ENCODE measurements at places on chromosomes 11 and 22. TPM values are rescaled to one million over a fixed set of nuclear protein-coding genes. Genes with fewer than 3 reads are reported as not detected.

- H3K36me3 ChIP-seq = no peaks in the 10 kb centered on the region
- peaks cover 33% of the 10 kb centered on the region for H3K4me1 ChIP-seq
- H3K27me3 ChIP-seq = no peaks in the 10 kb centered on the region
- no peak for DNase-seq
- no peak overlapping the region for H3K27ac ChIP-seq
Measured at GRCh38 chr22:25403284-25403810, 161.1 kb upstream of the GRK3 start.

GRCh38 chr22:31367426-31367825 is 21.3 kb upstream of the PATZ1 start:
- H3K4me3 ChIP-seq = no peak overlapping the region
- no peaks in the 10 kb centered on the region for H3K36me3 ChIP-seq
- H3K4me1 ChIP-seq = no peaks in the 10 kb centered on the region
- DNase-seq = no peak

DNA sequence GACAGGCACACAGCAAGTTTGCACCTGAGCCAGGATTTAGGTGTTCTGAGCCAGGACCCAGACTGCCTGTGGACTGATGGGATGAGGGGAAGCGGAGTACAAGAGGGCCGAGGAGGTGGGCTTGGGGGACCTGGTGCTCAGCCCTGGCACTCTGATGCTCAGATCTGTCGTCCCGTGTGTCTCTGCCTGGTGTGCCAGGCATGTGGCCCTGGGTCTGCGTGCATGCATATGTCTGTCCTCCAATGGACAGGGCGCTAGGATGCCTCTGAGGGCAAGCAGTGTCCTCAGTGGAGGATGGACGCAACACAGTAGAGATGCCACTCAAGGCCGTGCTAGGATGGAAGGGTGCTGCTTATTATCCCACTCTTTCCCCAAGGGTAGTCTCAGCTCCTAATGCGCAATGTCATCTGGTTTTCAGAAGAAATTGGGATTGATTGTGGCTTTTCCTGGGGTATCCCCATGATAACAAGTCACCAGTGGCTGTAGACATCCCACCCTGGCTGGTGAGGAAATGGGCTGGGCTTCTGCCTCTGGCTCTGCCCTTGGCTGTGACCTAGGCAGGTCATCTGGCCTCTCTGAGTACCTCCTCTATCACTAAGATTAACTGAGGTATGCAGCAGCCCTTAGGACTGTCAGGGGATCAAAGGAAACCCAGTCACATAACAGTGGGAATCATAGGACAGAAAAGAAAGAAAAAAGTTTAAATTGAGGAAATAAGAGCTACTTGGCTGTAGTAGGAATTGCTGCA is 35.7 kb upstream of the SUSD2 start:
- no peak for DNase-seq
- no peak overlapping the region for H3K4me3 ChIP-seq
- H3K27me3 ChIP-seq = no peaks in the 10 kb centered on the region
- H3K4me1 ChIP-seq = peaks cover 28% of the 10 kb centered on the region
- H3K36me3 ChIP-seq = peaks cover 2% of the 10 kb centered on the region

DNA sequence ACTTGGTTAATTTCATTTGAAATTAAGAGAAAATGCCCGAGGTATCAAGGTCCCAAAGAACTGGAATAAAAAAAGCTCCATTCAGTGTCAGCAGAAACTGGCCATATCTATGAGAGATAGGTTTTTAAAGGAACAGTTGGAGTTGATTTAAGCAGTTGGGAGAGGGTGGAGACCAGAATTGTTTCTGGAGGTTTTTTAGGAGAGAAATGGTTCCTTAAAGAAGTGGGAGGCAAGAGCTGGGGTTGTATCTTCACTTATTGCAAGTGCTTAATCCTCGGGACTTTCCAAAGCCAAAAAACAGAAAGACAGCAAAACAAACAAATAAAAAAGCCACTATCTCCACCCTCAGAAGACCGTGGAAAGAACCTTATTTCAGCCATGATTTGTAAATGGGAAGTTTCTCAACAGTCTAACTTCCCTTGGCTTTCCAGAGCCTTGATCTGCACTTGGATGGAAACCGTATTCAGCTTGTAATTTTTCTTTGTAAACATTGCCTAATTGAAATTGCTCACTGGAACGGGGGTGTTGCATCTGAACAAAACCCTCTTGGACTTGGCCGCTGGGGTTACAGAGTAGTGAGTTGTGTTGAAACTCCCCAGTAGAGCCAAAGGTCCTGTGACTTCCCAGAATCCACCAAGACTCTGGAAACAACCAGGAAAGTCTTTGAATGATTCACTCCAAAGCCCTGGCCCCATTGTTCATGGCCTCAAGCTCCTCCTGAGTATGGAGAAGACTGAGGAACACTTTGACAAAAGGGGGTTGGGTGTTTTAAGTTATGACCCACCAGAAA is 115.6 kb downstream of the SLC1A2 start:
- no peaks in the 10 kb centered on the region for H3K27me3 ChIP-seq
- no peaks in the 10 kb centered on the region for H3K36me3 ChIP-seq

GRCh38 chr11:95647355-95647754 is 142.2 kb downstream of the FAM76B start:
- no peak overlapping the region for H3K27ac ChIP-seq
- no peaks in the 10 kb centered on the region for H3K36me3 ChIP-seq
- no peaks in the 10 kb centered on the region for H3K27me3 ChIP-seq
- H3K4me1 ChIP-seq = no peaks in the 10 kb centered on the region
- no peak for DNase-seq
- H3K4me3 ChIP-seq = no peak overlapping the region

GRCh38 chr22:32799496-32799895 is 2.0 kb upstream of the TIMP3 start:
- H3K27me3 ChIP-seq = no peaks in the 10 kb centered on the region
- H3K27ac ChIP-seq = no peak overlapping the region
- no peaks in the 10 kb centered on the region for H3K36me3 ChIP-seq
- peaks cover 29% of the 10 kb centered on the region for H3K4me1 ChIP-seq
- DNase-seq = no peak

- no peak overlapping the region for H3K4me3 ChIP-seq
- H3K36me3 ChIP-seq = no peaks in the 10 kb centered on the region
- peaks cover 38% of the 10 kb centered on the region for H3K4me1 ChIP-seq
- no peak overlapping the region for H3K27ac ChIP-seq
- peaks cover 4% of the 10 kb centered on the region for H3K27me3 ChIP-seq
Measured at GRCh38 chr11:110198031-110198729, 98.2 kb downstream of the RDX start.

- DNase-seq = peak; percentile 35
- no peak overlapping the region for H3K4me3 ChIP-seq
- H3K4me1 ChIP-seq = peaks cover 5% of the 10 kb centered on the region
- no peaks in the 10 kb centered on the region for H3K27me3 ChIP-seq
- H3K36me3 ChIP-seq = no peaks in the 10 kb centered on the region
Measured at GRCh38 chr11:66739983-66740382, 11.0 kb upstream of the SPTBN2 start.

DNA sequence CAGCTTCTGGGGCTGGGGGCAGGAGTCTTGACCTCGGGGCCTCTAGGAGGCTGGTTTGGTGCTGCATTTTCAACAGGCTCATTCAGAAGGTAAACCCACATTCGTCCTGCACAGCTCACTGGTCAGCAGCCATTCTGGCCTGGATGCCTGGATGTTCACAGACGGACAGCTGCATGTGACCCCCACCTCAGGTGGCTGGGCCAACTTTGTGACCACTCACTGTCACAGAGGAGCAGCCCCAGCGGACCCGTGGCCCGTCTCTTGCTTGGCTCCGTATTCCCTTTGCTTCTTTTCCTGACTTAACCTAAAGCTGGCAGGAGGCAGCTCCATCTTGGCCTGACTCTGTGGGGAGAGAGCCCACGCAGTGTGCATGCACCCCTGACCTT is 8.2 kb downstream of the DGCR8 start:
- H3K27me3 ChIP-seq = no peaks in the 10 kb centered on the region
- no peak for DNase-seq

- H3K4me3 ChIP-seq = no peak overlapping the region
- no peak overlapping the region for H3K27ac ChIP-seq
- DNase-seq = no peak
- peaks cover 12% of the 10 kb centered on the region for H3K27me3 ChIP-seq
- H3K36me3 ChIP-seq = no peaks in the 10 kb centered on the region
- H3K4me1 ChIP-seq = no peaks in the 10 kb centered on the region
Measured at GRCh38 chr22:37105154-37105553, 4.4 kb downstream of the TMPRSS6 start.

GRCh38 chr22:45207981-45208664 is 32.6 kb downstream of the KIAA0930 start:
- DNase-seq = peak; percentile 78
- no peaks in the 10 kb centered on the region for H3K27me3 ChIP-seq
- no peaks in the 10 kb centered on the region for H3K36me3 ChIP-seq
- H3K4me3 ChIP-seq = no peak overlapping the region

- DNase-seq = no peak
- peak overlapping the region; percentile 55 for H3K4me3 ChIP-seq
- H3K36me3 ChIP-seq = no peaks in the 10 kb centered on the region
- H3K4me1 ChIP-seq = peaks cover 23% of the 10 kb centered on the region
- no peak overlapping the region for H3K27ac ChIP-seq
Measured at GRCh38 chr11:63915961-63916836, 765 bp downstream of the RCOR2 start.

Gene OR51B5
- not detected for total RNA-seq

Gene TREH
- not detected for total RNA-seq

Gene SLC37A2
- total RNA-seq = 1.3 TPM

Gene CFAP300
- 0.65 TPM for total RNA-seq

Gene LAMTOR1
- total RNA-seq = 63.8 TPM

Gene MYEOV
- not detected for total RNA-seq

Gene PARVG
- total RNA-seq = not detected

Gene FJX1
- 50.2 TPM for total RNA-seq

Gene CSF2RB
- total RNA-seq = 0.31 TPM

Gene CEND1
- total RNA-seq = 0.62 TPM

Gene MTNR1B
- total RNA-seq = not detected

Measured in astrocyte (in vitro differentiated cells and primary cell).